PC-9 (cell line): ENCODE measurements at places on chromosomes 4 and X.

DNA sequence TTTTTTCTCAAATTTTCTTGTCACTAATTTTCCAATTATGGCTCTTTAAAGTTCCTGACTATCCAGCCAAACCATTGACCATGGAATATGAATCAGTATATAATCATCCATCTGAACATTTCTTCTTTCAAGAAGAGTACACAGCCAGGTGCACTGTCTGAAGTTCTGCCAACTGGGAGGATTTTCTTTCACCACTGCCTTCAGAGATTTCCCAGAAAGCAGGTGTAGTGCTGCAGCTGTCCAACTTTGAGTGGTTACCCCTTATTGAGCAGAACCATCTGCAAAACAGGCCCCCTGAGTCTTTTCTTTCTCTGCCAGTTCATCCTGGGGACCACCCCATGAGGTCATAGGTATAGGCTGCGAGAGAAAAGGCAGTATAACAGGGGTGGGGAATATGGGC is 1213.2 kb downstream of the RAPGEF2 start:
- no peak for DNase-seq

- no peak for DNase-seq
Measured at GRCh38 chr4:38177641-38178391, 217.6 kb downstream of the PTTG2 start.

- DNase-seq, result no peak
Measured at GRCh38 chr4:76780781-76781697, 116.9 kb downstream of the SOWAHB start.

- no peak for DNase-seq
Measured at GRCh38 chr4:140102421-140102820, 51.6 kb downstream of the MAML3 start.

- DNase-seq, result no peak
Measured at GRCh38 chr4:153476829-153477574, 10.8 kb downstream of the TMEM131L start.

- DNase-seq, result no peak
Measured at GRCh38 chrX:112094729-112095128, 12.2 kb upstream of the TRPC5 start.

- DNase-seq, result no peak
Measured at GRCh38 chr4:42706086-42706485, 49.2 kb upstream of the ATP8A1 start.

GRCh38 chr4:1973218-1973617 is 35.6 kb downstream of the NELFA start:
- no peak for DNase-seq

DNA sequence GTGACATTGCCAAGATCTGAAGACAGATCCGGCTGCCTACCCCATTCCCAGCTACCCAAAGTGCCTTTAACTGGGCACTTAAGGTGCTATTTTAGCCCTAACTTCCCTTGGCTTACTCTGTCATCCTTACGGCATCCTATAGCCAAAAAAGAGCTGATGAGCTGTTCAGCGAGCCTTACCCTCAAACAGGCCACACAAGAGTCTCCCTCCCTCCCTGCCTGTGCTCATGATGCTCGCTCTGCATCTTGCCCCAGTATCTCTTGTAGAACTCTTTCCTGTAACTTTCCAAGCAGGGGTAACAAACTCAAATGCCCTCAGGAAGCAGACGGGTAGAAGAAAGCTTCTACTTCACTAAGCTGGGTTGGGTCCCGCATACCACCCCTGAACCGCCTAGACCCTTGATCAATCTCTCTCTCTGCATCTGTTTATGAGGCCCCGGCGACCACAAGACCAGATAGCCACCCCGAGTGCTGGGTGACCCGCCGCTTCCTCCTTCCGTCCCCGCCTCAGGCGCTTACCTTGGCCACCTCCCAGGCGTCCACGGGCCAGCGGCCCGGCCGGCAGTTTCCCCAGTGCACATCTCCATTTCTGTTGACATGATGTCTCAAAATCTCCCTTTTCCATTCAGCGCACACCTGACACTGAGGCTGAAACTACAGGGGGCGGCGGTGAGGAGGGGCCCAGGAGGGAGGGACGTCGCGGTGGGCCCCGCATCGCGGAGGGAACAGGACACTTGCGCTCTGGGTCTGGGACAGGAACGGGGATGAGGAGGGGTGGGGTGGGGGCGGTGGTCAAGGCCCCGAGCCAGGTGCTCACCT is 663 bp downstream of the CXorf38 start:
- DNase-seq, result peak; percentile 19

DNA sequence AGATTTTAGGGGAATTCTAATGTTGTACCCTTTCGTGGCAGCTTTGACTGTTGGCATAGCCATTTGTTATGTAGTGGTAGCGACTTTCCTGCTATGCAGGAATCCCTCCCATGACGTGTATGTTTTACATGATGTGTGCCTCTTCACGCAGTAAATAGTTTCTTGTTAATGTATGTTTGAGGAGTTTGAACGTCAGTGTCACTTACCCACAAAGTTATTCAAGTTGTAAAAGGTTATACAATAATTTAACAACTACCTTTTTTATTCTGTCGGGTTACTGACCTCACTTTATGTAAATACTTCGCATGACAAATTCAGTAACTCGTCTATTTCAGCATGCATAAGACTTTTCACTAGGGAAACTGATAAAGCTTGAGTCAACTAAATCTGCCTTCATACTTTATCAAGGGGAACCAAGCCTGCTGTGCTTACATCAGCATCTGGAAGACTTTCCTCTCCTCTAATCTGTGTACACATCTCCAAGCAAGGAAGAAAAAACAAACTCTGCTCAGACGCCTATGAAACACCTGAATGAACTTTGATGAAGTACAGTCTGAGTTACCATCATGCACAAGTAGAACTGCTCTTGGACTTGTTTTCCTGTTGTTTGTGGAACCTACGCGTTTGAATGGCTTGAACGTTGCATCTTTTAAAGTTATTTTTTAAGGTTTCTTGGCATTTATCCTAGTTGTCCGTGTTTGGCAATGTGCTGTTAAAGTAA is 61.2 kb downstream of the SLC9A6 start:
- DNase-seq, result no peak

DNA sequence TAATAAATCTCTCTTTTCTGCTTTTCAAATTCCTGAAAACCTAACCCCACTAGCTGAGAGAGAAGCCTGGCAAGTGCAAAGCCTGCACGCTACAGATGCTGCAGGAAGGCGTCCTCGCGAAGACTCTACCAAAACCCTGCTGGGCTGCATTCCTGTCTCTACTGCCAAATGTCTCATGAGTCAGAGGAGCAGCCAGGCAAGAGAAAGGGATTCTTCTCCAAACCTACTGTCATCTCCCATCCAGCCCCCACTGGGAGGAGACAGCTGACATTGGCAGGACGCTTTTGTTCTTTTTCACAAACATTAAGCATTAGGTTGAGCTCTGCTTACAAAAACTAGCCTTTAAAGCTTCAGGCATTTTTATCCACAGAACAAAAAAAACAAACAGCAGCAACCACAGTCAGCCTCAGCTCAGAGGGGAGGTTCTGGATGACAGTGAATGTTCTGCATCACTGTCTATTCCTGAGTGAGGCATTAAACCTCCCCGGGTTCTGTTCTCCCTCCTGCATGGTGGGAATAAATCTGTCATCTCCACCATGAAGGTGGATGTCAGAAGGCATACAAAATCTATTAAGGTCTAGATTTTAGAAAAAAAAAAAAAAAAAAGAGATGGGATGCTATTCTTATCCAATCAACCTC is 18.0 kb downstream of the CRMP1 start:
- DNase-seq, result no peak

GRCh38 chrX:131728295-131729145 is 184.6 kb downstream of the OR13H1 start:
- no peak for DNase-seq

GRCh38 chrX:106481341-106481740 is 130.4 kb upstream of the RADX start:
- DNase-seq, result peak; percentile 20

DNA sequence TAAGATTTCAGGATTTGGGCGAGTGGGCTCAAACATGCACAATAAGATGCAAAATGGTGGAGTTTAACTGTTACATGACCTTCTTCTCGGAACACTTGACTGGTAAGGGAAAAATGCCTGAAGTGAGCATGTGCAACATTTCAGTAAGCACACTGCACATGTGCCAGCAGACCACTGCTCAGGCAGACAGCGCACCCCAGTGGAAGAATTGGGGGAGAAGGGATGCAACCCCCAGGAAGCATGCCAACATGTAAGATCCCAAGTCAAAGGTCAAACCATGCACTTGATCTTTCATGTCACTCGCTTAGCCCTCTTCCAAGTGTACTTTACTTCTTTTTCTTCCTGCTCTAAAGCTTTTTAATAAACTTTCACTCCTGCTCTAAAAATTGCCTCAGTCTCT is 256.3 kb downstream of the CENPC start:
- DNase-seq, result peak; percentile 5

GRCh38 chrX:11960031-11960430 is 178.2 kb upstream of the FRMPD4 start:
- no peak for DNase-seq

DNA sequence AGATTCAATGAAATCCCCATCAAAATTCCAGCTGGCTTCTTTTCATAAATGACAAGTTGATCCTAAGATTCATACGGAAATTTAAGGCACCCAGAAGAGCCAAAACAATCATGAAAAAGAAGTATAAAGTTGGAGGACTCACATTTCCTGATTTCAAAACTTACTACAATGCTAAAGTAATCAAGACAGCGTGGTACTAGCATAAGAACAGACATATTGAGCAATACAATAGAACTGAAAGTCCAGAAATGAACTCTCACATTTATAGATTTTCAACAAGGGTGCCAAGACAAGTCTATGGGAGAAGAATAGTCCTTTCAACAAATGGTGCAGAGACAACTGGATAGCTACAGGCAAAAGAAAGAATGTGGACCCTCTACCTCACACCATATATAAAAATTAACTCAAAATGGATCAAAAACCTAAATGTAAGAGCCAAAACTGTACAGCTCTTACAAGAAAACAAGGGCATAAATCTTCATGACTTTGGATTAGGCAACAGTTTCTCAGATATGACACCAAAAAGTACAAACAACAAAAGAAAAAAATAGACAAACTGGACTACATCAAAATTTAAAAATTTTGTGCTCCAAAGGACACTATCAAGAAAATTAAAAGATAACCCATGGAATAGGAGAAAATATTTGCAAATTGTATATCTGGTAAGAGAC is 28.5 kb downstream of the SASH3 start:
- no peak for DNase-seq

GRCh38 chr4:87465739-87466366 is 43.5 kb downstream of the NUDT9 start:
- no peak for DNase-seq

DNA sequence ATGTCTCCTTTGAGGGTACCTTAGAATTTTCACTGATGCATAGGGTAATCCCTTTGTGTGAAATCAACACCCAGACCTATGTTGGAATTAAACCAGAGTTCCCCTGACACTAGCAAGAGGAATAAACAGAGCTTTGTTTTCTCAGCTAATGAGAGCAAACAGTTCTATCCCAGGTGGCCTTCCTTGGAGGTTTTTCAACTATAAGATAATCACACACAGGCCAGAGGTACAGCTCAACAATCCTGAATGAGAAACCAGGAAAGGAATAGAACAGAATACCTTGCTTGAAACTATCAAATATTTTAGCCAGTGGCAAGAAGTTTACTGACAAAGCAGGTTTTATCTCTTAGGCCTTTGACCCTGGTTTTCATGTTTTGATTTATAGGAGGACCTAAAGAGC is 100.2 kb downstream of the OTC start:
- no peak for DNase-seq

DNA sequence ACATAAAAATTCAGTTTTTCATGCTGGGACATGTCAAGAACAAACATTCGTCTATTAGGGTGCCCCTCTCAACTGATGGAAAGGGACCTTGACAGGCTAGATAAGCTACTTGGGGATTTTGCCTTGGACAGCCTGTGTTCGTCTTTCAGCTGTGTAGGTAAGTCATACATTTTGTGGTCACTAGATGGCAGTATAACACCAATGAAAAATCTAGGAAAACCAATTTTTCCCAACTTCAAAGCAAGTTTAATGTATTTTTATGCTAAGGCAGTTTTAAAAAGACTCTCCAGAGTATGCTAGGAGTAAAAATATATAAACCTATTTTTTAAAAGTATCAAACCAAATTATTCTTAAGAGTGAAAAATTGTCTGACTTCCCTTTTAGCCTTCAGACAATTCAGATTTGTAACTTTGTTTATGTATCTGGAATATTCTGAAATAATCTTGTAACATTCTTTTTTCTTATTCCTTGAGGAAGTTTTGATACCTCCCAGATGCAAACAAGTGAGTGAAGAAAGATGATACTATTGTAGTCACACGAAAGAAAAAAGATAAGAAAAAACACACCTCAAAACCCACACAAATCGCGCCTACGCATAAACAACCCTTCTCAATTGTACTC is 158.3 kb downstream of the CPE start:
- no peak for DNase-seq

GRCh38 chrX:56099271-56099670 is 132.9 kb upstream of the KLF8 start:
- DNase-seq, result no peak

GRCh38 chr4:151325111-151325948 is at the start of gene SH3D19:
Gene SH3D19 (minus strand): TSS chr4:151325605. CDS start chr4:151325352, 253 bp downstream.
- peak; percentile 56 for DNase-seq

- DNase-seq, result no peak
Measured at GRCh38 chr4:19416146-19416545, 835.6 kb upstream of the SLIT2 start.

- no peak for DNase-seq
Measured at GRCh38 chrX:136810493-136810892, 29.8 kb upstream of the ARHGEF6 start.

GRCh38 chr4:122309988-122310626 is 68.7 kb upstream of the ADAD1 start:
- no peak for DNase-seq

- no peak for DNase-seq
Measured at GRCh38 chrX:68708503-68709290, 61.2 kb downstream of the STARD8 start.

- no peak for DNase-seq
Measured at GRCh38 chr4:127832585-127832984, 48.1 kb upstream of the PLK4 start.

GRCh38 chrX:20015945-20016615 is 25.2 kb upstream of the BCLAF3 start:
- no peak for DNase-seq

GRCh38 chrX:121831601-121832000 is 784.2 kb downstream of the GLUD2 start:
- no peak for DNase-seq

GRCh38 chr4:139315221-139315675 is 13.0 kb upstream of the NDUFC1 start:
- DNase-seq, result no peak

DNA sequence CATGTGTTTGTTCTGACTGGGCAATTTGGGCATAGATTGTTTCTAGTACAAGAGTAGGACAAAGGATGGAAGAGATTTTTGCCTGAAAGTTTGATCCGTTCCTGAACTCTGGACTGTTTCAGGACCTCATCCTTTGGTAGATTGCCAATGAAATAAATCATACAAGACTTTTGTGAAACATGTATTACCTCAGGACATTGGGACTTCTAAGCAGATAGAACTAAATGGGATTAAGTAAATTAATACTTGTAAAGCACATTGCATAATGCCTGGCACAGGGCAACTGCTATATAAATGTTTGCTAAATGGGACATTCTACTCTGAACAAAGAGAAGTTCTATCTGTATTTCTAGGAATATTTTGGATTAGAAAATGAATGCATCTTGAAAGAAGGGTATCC is 164.8 kb upstream of the RPS6KA3 start:
- no peak for DNase-seq

- DNase-seq, result no peak
Measured at GRCh38 chr4:141037446-141037845, 95.8 kb downstream of the RNF150 start.
